ENCODE measurements at places on chromosomes 4 and X.

GRCh38 chr4:62771983-62772557 lies 1571.9 kb downstream of the ADGRL3 start:
- DNase-seq, result no peak

DNA sequence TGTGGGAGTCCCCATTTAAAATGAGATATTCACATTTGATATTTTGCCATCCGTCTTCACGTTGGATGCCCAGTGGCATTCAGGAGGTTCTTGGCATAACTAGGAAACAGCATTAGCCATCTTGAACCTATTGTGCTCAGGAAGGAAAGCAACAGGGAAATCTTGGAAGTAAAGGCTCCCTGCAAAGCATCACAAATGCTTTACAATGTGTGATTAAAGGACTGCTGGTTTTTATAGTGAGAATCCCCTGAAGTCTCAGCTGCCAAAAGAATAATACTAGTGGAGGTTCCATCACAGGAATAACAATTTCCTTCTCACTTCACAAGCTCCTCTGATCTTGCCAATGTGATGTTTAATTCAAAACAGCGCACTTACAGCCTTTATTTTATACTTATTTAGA lies 49.7 kb upstream of the NPNT start:
- DNase-seq, result no peak

DNA sequence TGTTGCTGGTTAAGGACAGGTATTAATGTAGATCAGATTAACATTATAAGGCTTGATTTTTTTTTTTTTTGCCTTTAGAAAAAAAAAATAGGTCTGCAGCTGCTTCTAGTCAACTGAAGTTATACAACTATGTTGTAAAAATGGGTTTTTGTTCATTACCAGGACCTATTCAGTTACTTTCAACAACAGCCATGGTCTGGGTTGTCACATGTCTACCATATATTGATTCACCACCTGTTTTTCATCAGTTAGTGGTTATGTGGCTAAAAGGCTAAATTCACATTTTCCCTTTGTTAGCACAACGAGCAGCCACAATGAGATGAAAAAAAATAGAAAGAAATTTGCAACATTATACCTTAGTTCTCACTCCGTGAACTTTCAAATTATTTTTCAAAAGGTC lies 45.5 kb downstream of the GLRB start:
- no peak for DNase-seq

DNA sequence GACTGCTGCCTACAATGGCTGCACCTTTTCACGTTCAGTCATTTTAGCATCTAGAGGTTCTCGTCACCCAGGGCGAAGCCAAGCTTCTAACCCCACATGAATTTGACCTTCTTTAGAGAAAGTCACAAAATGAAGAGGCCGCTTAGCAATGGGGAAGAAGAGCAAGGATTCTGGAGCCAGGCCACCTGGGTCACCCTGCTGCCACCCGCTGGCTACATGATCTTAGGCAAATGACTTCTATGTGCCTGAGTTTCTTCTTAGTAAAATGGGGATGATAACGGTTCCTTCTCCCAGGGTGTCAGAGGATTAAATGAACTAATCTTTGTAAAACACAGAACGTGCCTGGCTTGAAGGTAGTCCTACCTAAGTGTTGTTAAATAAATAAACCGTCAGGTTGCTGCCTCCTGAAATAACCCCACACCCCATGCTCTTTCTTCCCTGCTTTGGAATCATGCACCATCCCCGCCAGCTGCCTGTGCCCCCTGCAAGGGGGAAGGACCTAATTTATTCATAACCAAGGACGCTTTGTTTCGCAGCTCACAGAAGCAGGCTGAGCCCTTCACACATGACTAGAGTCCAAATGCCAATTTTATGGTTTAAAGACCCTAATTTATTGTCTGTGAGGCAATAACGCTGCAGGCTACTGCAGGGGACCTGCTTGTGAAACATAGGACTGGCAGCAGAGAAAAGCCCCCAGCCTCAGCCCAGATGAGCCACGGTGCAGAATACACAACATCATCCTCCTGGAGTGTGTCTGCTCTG lies 28.6 kb upstream of the NSG1 start:
- DNase-seq, result no peak
